ENCODE measurements at places on chromosomes 13 and 19.

- peak; percentile 39 for DNase-seq
Observed at GRCh38 chr19:36113894-36114720, 568 bp downstream of the POLR2I start.

GRCh38 chr13:54628383-54628782 is 1599.8 kb downstream of the OLFM4 start:
- DNase-seq = no peak

DNA sequence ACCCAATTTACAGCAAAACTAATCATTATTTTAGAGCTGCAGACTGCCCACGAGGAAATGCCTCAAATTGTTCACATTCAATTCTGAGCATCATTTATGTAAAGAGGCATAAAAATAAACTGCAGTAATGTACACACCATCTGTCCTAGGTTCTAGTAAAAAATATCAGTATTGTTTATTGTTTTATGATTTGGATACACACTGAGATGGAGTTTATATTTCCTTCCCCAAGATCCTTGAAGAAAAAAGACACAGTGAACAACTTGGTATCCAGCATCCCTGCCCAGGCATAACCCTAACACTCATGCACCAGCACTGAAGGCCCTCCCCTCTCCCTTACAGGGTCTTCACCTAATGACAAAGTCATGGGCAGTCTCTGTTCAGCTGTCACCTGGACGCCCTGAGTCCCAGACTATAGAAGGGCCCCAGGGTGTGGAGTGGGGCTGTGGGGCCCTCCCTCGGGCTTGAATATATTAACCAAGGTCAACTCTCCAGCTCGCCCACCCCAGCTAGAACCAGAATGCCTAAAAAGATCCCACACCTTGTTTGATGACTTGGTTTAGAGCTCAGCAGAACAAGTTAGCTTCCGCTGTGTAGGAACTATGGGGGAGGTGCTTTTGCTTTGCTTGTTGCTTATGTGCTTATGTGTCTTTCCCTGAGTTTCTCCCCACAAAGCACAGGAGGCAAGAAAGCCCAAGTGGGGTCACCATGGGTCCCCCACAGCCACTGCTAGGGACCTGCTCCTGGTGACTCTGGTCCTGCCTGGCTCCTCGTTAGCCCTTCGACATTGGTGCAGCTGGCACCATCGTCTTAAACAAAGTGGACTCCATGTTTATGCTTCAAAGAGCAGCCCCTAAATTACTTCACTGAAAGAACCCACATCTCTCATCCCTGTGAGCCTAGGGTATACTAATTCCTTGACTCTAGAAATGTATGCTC is 111.1 kb downstream of the COL4A1 start:
- no peak for DNase-seq

GRCh38 chr13:40149611-40150274 is 494.3 kb downstream of the COG6 start:
- no peak for DNase-seq

DNA sequence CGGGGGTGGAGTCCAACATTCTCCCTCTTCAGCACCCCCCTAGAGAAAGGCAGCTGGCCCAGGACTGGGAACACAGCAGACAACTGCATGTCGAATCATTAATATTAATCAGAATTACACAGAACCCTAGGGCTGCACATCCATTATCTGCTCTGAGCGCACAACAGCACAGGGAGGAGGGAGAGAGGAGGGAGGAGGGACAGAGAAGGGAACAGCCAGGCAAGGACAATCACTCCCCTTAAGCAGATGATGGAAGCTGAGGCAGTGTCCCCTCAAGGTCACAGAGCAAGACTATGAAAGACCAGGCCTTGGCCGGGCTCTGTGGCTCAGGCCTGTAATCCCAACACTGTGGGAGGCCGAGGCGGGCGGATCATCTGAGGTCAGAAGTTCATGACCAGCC is 25.7 kb downstream of the TLE6 start:
- DNase-seq = no peak

DNA sequence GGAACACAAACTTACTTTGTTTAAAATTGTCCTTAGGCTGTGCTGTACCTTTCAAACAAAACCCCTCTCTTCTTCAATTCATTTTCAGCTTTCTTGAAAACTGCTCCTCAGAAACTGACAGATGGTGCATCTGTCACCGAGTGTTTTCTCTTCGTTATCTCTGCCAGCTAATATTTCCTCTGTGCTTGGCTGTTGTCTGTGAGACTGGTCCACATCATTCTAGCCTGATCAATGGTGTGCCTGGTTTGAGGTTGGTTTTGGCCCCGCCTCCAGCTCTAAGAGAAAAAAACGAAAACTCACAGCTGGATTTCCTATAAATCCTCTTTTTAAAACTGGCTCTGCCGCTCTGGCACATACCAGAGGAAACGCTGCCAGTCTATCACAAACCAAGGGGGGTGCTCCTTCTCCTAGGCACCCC is 79.7 kb downstream of the STARD13 start:
- no peak for DNase-seq

DNA sequence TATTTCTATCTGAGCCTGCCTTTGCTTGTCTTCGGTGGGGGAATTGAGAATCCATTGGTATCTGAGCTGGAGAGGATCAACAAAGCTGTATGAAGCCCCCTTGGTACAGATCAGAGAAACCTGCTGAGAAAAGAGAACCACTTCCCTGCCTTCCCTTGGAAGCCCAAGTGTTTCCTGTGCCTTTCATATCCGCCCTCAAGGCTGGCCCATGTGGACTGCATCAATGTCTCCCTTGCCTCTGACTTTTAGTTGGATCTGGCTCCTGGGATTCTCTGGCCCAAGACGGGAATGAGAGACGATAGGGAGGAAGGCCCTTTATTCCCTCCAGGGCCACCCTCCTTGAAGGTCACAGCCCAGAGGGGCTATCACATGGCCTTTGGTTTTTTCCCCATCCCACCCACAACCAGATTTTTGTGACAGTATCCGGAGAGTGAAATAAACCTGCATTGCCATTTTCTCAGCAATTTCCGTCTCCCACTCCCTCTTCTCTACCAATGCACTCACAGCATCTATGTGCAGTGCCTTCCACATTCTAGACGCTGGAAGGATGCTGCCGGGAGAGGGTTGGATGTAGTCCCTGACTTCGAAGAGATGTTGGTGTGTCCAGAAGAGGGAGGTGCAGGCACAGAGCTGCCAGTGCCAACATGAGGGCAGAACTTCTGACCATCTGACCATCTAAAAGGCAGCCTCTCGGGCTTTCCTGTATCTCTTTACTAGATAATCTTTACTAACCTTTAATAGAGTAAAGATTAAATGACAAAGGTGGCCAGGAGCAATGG is 63.8 kb downstream of the KCTD15 start:
- DNase-seq = no peak

DNA sequence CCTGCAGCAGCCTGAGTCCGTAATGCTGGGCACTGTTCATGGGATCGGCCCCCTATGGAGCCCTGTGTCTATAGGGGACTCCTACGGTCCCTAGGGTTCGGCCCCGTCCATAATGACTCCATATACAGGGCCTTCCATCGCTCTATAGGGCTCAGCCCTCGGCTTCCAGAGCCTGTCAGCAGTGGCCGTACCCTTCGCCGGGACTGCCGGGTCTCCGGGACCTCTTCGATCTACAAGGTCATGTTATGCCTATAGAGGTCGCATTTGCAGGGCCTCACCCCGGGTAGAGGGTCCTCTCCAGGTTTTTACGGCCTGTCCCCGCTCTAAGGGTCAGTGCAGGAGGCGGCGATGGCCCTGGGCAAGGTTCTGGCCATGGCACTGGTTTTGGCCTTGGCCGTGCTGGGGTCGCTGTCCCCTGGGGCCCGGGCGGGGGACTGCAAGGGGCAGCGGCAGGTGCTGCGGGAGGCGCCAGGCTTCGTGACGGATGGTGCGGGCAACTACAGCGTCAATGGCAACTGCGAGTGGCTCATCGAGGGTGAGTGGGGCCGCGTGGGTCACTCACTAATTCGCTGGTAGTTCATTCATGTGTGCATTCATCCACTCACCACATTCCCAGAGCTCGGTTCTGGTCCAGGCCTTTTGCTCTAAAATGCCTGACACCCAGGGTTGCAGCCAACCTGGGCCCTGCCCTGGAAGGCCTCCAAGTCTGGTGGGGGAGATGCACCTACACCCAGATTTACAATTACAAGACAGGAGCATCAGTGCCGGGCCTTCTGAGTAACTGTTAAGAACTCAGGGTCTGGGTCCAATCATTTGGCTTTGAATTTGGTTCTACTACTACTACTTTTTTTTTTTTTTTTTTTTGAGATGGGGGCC is 699 bp downstream of the MEGF8 start:
- DNase-seq = peak; percentile 38

DNA sequence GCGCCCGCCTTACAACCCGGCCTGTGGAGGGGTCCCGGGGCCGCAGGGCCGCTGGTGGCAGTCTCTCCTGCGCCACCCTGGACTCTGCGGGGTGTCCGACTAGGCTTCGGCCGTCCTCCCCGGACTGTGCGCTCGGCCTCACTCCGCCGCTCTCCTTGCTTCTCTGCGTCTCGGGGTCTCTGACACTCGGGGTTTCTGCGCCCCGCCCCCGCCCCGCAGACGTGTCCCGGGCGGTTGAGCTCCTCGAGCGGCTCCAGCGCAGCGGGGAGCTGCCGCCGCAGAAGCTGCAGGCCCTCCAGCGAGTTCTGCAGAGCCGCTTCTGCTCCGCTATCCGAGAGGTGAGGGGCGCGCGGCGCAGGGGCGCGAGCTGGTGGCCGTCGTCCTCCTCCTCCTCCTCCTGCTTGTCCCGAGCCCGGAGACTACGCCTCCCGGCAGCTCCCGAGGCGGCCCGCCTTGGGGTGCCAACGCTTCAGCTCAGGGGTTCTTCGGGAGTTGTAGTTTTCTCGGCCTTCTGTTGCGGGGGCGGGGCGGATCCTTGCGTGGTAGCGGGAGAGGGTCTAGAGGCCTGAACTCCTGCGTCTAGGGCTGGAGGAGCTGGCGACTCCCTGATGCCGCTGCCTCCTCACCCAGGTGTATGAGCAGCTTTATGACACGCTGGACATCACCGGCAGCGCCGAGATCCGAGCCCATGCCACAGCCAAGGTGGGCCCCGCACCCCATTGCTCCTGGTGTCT is 627 bp downstream of the LIN7B start:
- DNase-seq = peak; percentile 49
